CD4-positive, alpha-beta T cell treated with Interleukin-4 for 1 hour (primary cell): ENCODE measurements at places on chromosomes 2 and 18.

- no peak for DNase-seq
Measured at GRCh38 chr2:125935559-125935958, 720.4 kb upstream of the GYPC start.

DNA sequence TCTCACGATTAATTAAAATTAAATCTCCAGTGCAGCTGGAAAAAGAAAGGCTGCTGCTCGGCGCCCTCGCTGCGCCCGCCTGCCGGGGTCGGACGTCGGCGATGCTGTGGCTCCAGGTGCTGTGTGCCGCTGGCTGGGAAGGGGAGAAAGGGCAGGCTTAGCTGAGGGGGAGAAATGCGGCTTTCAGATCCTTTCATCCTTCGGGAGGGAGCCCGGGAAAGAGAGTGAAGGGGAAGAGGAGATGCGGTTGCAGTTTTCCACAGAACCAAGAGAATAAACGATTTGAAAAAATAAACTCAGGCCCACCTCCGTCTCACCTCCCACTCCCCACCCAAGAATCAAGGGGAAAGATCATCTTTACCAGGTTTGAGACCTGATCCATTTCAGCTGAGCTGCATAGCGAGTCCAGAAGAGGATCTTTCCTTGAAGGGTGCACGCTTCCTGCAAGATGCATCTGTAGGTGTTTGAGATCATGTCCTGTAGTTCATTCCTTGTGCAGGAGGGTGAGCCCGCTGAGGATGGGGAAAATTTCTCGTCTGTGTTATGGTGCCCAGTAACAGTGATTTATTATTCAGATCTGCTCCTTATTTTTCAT lies 495 bp downstream of the TMEM169 start:
- DNase-seq = no peak

DNA sequence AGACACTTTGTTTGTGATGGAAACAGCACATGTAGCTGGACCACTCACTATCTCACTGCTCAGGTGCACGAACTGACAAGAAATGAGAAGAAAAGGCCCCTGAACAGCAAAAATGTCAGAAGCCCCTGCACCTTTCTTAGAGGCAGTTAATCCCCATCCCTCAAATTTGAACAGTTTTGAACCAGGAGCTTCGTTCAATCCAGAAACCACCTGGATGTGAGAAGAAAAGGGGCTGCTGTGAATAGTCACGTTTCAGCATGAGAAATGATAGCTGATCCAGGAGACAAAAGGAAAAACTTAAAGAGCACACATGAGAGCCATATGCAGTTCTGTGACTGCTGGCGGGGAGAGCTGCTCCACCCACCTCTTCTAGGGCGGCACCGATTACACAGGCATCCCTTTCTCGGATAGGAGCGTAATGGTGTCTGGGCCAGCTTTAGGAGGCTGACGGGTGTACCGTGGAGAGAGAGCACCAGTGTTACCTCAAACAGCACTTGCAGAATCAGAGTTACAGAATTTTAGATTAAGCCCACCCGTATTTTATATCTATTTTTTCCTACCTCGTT lies 117.0 kb upstream of the EML6 start:
- DNase-seq = no peak

DNA sequence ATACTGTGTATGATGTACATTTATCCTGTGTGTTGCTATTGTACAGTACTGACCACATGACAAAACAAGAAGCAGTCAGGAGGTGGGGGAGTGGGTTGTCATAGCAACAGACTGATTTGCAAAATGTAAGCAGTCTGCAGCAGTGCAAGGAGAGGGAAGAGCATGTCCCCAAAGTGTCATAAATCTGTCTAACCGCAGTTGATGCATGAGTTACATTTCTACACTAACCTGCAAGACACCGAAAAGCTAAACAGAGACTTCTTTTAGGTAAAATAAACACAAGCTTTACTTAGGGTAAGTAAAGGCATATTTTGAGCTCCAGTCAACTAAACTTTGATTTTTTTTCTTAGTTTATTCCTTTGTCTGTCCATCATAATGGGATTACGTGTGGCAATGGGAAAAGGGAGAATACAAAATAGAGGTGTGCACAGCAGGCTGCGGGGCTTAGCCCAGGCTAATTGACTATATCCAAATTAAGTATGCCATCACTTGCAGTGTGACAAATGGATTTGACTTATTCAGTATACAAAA lies 134.5 kb downstream of the MEIS1 start:
- no peak for DNase-seq

- no peak for DNase-seq
Measured at GRCh38 chr2:238773472-238773871, 74.4 kb upstream of the TWIST2 start.

DNA sequence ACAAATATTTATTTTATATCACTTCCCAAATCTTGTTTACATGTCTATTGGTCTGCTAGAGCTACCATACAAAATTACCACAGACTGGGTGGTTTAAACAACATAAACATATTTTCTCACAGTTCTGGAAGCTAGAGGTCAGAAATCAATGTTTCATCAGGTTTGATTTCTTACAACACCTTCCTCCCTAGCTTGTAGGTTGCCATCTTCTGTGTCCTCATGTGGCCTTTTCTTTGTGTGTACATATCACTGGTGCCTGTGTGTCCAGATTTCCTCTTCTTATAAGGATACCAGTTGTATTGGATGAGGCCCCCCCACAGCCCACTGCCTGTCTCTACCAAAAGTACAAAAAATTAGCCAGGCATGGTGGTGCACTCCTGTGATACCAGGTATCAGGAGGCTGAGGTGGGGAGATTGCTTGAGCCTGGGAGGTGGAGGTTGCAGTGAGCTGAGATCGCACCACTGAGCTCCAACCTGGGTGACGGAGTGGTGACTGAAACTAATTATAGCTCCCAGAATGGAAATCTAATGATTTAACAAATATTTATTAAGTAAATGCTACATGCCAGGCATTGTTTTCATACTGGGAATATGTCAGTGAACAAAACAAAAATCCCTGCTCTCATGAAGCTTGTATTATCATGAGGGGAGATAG lies 13.6 kb downstream of the EML4 start:
- no peak for DNase-seq

DNA sequence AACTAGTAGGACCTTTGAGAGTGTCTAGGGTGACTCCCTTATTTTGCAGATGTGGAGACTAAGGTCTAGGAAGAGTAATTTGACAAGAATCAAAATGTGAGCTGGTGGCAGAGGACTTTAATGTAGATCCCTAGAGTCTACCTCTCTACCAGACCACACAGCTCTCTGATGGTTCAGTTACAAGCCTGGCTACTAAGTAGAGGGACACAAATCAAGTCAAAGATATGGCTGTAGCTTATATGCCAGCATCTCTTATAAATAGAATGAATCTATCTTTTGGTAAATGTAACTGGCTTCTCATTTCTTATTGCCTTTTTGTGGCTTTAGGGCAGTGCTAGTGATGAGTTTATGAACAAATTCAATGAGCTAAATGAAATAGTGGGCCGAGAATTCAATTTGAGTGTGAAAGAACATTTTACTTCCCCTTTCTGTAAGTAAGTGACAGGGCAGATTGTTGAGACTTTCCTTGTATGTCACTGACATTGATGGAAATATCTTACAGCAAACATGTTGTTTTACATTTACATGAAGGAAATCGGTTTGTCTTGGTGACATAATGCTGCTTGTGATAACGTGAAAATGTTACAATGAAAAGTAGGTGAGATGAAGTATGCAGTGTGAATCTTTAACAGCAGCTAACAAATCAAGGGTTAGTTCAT lies 28.3 kb downstream of the CSRNP3 start:
- no peak for DNase-seq

- no peak for DNase-seq
Measured at GRCh38 chr18:36075862-36076587, 8.7 kb upstream of the RPRD1A start.

GRCh38 chr18:63859781-63860475 lies 27.6 kb upstream of the SERPINB2 start:
- peak; percentile 24 for DNase-seq

GRCh38 chr18:74115046-74115445 lies 32.6 kb downstream of the FBXO15 start:
- DNase-seq = no peak

- no peak for DNase-seq
Measured at GRCh38 chr18:10353791-10354190, 100.6 kb upstream of the APCDD1 start.

DNA sequence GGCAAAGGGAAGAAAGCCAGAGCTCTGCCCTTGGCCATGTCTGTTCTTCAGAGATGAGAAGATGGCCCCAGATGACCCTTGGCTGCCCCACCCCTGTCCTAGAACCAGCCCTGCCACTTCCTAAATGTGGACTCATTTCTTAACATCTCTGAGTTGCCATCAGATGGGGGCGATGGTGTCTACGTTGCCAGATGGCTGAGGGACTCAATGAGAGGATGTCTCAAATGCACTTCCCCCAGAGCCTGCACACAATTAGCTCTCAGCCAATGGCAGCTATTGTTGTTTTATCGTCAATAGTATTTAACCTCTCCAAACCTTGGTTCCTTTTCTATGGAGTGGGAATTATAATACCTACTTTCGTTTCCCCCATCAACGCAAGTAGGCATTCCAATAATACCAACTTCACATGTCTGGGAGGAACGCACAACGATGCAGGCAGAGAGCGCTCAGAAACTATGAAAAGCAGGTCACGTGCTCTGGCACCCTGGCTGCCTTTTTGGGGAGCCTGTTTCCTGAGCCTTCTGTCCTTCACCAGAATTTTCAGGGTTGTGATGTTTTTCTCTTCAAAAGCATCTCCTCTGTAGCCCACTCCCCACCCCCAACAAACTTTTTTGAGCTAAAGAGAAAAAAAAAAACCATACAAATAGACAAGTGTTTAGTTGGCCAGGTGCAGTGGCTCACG lies 100.3 kb downstream of the MCFD2 start:
- DNase-seq = no peak

- DNase-seq = no peak
Measured at GRCh38 chr2:229686122-229686919, 28.0 kb downstream of the DNER start.

GRCh38 chr2:57479981-57480380 lies 566.6 kb upstream of the VRK2 start:
- DNase-seq = no peak

DNA sequence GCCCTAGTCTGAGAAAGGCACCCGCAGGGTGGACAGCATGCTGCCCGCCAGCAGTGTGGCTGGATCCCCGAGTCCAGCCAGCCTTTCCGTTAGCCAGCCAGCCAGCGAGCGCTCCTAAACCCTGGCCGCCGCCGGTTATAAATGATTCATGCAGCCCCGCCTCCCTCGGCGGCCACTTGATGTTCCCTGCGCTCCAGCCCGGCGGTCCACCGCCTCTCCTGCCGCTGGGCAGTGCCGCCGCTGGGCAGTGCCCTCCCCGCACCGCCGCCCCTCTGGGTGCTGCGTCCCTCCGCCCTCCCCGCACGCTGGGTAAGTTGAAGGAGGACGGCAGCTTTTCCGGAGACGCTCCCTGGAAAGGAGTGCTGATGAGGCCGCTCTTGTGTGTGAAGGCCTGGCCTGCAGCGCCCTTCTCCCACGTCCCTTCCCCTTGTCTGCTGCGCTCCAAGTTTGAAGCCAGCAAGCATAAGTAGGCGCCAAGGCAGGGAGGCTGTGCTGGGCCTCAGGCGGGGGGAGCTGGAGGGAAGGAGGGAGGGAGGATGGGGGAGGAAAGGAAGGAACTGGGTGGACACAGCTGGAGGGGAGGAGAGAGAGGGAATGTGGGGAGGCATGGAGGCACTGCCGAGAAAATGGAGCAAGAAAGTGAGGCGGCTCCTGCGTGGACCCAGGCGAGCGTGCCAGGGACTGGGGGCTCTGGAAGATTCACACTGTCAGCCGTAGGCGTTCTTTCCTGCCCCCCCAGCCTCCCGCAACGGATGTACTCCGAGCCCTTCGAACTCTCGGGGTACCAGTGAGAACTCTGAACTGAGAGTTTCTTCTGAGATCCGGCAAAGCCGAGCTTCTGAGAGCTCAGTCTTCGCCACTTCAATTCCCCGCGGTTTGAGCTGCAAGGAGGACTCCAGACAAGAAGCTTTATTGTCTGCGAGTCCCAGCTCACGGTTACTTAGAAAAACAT lies 131.9 kb downstream of the GLI2 start:
- DNase-seq = no peak

- DNase-seq = no peak
Measured at GRCh38 chr2:196823750-196824522, 14.8 kb upstream of the C2orf66 start.

- DNase-seq = no peak
Measured at GRCh38 chr2:10940596-10940995, 28.9 kb downstream of the KCNF1 start.

DNA sequence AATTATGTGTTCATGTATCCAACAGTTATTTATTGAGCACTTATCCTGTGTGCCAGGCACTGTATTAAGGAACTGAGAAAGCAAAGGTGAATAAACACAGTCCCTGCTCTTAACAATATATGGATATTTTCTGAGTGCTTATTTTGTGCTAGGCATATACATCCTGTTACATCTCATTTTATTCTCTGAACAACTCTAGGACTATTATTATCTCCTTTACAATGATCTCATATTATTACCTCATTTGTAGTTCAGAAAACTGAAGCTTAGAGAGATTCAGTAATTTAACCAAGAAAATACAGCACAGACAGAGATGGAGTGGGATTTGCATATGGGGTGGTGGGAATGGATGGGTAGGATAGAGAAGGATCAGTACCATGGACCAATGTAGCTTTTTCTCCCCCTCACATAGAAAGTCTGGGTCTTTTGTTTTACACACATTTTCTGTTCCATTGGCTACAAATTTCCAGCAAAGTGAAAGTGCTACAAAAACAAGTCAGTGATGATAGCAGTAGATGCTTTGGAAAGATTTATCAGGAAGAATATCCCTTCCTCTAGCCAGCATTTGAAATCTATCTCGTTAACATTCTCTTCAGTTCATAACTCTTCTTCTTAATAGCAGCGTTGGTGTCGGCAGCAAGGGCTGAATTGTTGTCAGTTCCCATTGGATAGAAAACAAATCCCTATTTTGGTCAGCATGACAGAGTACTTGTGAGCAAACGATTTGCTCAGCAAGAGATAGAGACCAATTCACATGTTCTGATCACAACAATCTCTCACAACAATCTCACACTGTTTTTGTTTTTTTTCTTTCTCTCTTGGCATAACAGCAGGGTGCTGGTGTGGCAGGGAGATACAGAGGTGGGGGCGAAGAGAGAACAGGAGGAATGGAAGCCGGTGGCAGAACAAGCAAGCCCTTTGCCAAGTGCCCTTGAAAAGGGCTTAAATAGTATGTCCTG lies 102.2 kb upstream of the KCTD1 start:
- DNase-seq = no peak

DNA sequence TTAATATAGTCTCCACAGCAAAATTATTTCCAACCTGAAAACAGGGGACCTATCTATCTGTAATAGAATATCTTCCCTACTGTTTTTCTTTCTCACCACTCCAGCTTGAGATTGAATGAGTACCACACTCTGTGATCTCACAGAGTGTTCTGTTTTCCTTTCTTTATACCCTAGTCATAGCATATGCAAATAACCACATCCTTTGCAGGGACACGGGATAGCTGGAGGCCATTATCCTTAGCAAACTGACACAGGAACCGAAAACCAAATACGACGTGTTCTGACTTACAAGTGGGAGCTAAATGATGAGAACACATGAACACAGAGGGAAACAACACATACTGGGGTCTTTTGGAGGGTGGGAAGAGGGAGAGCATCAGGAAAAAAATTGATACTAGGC lies 224.7 kb downstream of the SLC8A1 start:
- DNase-seq = no peak

GRCh38 chr18:49481317-49481716 lies 5.7 kb downstream of the C18orf32 start:
- DNase-seq = no peak
